GM10248 (cell line): ENCODE measurements at places on chromosomes 7 and 10.

DNA sequence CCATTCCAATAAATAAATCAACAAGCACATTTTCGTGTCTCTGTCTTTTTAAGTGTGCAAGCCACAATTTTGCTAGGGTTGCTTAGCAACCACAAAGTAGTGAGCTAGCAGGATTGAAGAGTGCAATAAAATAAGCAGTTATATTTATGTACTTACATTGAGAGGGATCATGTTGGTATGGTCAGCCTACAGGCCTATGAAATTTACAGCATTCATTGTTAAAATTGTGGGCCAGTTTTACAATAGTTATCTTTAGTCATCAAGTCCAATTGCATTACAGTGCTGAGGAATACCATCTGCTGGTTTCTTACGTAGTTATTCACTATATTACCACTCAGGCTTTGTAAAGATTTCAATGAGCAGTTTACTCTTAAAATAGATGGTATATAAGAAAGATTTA is 192.5 kb upstream of the POT1 start:
- no peak for DNase-seq

DNA sequence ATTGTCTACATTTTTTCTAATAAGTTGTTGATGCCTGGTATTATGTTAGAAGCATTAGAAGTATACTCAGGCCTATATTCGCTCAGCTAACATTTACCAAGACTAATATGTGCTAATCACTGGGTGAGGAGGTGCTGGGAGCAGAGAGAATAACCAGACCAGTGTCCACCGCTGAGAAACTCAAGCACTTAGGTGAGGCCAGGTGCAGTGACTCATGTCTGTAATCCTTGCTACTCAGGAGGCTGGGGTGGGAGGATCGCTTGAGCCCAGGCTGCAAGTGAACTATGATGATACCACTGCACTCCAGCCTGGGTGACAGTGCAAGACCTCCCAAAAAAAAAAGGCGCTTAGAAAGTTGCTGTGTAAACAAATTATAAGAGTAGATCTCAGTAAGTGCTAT is 182.2 kb upstream of the AOAH start:
- DNase-seq: no peak

DNA sequence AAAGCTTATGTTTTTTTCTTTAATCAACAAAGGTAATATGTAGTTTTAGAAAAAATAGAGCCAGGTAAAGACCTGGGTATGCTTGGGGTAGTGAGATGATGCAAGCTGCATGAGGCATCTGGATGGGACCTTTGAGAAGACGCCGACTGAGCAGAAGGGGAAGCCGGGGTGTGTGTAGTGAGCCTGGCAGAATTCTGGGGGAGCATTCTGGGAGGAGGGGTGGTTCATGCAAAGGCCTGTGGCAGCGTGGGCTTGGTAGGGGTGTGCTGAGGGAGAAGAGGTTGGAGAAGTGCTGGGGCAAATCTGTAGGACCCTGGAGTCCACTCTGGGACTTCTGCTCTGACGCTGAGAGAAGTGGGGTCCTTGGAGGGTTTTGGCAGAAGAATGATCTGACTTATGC is 33.9 kb upstream of the SHH start:
- DNase-seq: no peak

DNA sequence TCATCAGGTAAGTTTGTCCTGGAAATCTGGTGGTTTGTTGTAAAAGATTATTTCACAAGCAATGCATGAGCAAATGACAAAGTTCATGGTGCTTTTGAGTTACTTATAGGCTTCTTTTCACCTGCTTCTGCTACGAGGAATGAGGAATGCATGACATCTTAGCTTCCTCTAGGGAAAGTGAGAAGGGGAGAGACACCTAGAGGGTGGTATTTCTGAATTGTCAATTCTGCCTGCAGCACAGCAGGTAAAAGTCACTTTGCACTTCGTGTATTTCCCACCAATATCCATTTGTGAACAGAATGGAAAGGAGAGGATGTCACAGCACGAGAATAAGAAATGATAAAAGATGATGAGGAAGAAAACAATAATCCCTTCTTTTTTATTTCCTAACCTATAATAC is 153.4 kb upstream of the FEZF1 start:
- no peak for DNase-seq

- no peak for DNase-seq
These were observed 5.3 kb downstream of the NEUROG3 start for GRCh38 chr10:69567920-69568319.

DNA sequence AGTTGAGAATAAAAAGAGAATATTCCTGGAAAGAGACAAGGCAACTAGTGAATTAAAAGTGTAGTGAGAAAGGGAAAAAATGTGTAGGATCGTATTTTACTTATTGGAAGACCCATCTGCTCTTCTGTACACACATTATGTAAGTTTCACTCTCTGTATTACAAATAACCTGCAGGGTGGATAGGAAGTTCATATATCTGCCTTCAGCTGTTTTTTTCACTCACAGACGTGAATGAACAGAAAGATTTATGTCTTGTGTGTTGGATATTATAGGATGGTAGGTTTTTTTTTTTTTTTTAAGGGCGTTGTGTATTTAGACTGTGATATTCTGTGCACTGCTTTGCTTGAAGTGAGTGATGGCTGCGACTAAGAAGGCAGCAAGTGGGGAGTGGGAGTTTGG is 266.5 kb downstream of the AUTS2 start:
- no peak for DNase-seq

DNA sequence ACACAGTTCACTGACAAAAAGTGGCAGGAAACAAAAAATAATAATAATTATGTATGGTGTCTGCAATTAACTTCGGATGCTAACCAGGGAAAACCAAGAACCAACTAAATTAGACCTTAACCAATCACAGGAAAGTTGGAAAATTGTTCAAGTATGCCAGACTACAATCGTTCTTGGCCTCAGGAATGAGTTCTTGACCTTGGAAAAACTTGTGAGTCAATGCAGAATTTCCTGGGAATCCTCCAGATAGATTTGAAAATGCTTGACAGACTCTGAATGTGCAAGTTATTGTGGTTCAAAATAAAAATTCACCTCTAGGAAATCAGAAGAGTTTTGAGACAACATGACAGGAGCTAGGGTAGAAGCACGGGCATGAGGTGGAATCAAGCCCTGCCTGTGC is 171.5 kb downstream of the C7orf25 start:
- DNase-seq: no peak

DNA sequence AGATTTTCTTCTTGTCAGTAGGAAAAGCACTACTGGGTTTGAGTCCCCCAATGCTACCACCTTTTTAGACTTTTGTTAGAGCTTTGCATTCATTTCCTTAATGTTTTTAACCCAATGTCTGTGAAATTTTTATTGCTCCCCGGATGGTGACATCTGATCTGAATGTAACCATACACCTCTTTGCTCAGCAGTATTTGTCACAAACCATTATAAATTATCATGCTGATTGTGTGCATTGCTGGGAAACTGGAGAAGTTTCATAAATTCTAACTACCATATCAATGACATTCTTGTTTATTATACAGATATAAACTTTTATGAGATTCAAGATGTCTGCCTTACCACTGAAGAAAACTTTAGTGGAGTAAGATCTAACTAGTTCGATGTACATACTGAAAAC is 8.5 kb downstream of the NRP1 start:
- DNase-seq: no peak

DNA sequence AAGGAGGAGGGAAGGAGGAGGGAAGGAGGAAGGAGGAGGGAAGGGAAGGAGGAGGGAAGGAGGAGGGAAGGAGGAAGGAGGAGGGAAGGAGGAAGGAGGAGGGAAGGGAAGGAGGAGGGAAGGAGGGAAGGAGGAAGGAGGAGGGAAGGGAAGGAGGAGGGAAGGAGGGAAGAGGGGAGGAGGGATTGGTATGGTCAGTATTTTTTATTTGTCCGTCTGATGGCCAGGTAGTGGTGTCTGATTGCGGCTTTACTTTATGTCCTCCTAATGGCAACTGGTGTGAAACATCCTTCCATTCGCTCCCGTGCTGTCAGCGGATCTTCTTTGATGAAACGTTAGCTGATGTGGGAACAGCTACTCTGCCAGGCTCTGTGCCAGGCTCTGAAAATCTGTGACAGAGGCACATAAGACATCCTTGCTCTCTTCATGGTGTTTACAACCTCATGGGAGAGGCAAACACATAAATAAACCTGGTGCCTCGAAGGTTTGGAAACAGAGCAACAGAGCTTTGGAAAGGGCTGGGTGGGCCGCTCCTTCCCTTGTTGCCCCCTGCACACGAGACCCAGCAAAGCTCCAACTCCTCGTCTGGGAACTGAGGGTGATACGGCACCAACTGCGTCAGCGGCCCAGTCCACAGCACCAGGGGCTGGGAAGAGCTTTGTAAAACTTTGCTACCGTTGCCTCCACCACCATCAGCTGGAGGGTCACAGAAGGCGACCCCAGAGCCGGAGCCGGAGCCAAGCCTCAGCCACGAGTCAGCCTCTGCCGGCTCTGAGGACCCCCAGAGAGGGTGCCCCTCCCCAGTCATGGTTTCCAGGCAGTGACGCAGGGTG is 40.3 kb downstream of the PDGFA start:
- DNase-seq: no peak
